Uterus (tissue), 4 donors: ENCODE measurements at places on chromosomes 7 and 10. TPM values are rescaled to one million over a fixed set of nuclear protein-coding genes. Genes with fewer than 3 reads are reported as not detected.

The CALCR gene
- not detected for total RNA-seq

The FASTK gene
- 37.1 TPM for total RNA-seq

The GRID2IP gene
- 0.49 TPM for total RNA-seq

The MPP7 gene
- 17.1 TPM for total RNA-seq

The TMEM229A gene
- not detected for total RNA-seq

The HBP1 gene
- total RNA-seq: 48.3 TPM

The MMD2 gene
- total RNA-seq: not detected

The BMPER gene
- total RNA-seq: 12.4 TPM

The BCCIP gene
- 43.4 TPM for total RNA-seq

The CYP2C19 gene
- total RNA-seq: not detected

The CCAR1 gene
- 31.0 TPM for total RNA-seq

The INA gene
- not detected for total RNA-seq

The CCDC3 gene
- total RNA-seq: 40.6 TPM

The TAC1 gene
- total RNA-seq: 0.61 TPM

The CALHM2 gene
- 40.9 TPM for total RNA-seq

The GALNT17 gene
- 33.8 TPM for total RNA-seq

The JCAD gene
- 25.6 TPM for total RNA-seq

The MCM7 gene
- 45.2 TPM for total RNA-seq

The HSPA12A gene
- total RNA-seq: 23.2 TPM

The WIPF3 gene
- total RNA-seq: 0.35 TPM

The IQUB gene
- total RNA-seq: 2.4 TPM

The PTF1A gene
- 114 TPM for total RNA-seq

The SPRN gene
- total RNA-seq: 0.62 TPM

The OR2A1 gene
- total RNA-seq: not detected

The BTBD16 gene
- 0.46 TPM for total RNA-seq

The PLXNA4 gene
- 16.5 TPM for total RNA-seq

The FBXO24 gene
- not detected for total RNA-seq

The OPN4 gene
- not detected for total RNA-seq
